Hepatocyte (in vitro differentiated cells): ENCODE measurements at places on chromosomes 2 and 18. TPM values are rescaled to one million over a fixed set of nuclear protein-coding genes. Genes with fewer than 3 reads are reported as not detected.

Gene SERPINB4
- total RNA-seq, result not detected in 2 replicates

Gene GREB1L
- total RNA-seq, result 13.8 and 16.8 TPM in 2 replicates

Gene WDSUB1
- 11.7 and 17.7 TPM in 2 replicates for total RNA-seq

Gene KIF1A
- 16.5 and 28.2 TPM in 2 replicates for total RNA-seq

Gene EIF4E2
- 76.9 and 97.3 TPM in 2 replicates for total RNA-seq

Gene LRRTM4
- 3.5 and 6.5 TPM in 2 replicates for total RNA-seq

Gene MRPS5
- 44.3 and 44.4 TPM in 2 replicates for total RNA-seq

Gene PCARE
- total RNA-seq, result 0.04 and 2.2 TPM in 2 replicates

GRCh38 chr2:148567716-148568115 lies 76.8 kb upstream of the EPC2 start:
- no peak for DNase-seq

- DNase-seq, result peak; percentile 73
These were observed at the start of gene B4GALT6 for GRCh38 chr18:31684279-31685096. Gene B4GALT6 (minus strand): TSS chr18:31684581. CDS start chr18:31684426, 155 bp downstream.

- DNase-seq, result no peak
These were observed 631 bp downstream of the RPL31 start for GRCh38 chr2:101002562-101003277.

DNA sequence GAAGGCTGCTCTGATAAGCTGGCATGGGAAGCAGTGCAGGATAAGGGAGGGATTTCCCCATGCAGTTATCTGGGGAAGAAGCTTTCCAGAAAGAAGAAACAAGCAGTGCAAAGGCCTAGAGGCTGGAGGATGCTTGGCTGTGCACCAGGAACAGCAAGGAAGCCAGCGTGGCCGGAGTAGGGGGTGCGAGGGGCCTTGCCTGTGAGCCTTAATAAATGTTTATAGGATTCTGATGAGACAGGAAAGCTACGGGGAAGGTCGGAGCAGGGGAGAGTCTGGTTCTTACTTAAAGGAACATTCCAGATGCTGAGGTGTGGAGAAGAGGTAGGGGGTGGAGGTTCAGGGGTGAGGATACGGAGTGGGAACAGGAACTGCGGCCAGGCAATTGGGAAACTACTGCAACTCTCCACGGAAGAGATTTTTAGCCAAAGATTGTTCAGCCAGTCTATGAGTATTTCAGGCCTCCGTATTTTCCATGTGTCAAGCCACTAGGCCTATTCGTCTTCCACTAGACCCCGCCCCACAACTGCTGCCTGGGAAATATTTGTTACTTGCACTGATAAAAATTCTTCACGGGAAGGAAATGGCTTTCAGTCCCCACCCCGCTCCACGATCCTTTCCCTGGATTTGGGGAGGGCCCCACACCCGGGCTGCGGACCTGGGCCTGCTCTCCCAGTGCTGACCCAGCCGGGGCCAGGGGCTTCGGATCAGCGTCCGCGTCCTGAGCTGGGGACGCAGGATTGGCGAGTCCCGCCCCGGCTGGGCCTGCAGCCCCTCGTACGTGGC lies 516 bp downstream of the EIF2AK2 start:
- DNase-seq, result peak; percentile 83

DNA sequence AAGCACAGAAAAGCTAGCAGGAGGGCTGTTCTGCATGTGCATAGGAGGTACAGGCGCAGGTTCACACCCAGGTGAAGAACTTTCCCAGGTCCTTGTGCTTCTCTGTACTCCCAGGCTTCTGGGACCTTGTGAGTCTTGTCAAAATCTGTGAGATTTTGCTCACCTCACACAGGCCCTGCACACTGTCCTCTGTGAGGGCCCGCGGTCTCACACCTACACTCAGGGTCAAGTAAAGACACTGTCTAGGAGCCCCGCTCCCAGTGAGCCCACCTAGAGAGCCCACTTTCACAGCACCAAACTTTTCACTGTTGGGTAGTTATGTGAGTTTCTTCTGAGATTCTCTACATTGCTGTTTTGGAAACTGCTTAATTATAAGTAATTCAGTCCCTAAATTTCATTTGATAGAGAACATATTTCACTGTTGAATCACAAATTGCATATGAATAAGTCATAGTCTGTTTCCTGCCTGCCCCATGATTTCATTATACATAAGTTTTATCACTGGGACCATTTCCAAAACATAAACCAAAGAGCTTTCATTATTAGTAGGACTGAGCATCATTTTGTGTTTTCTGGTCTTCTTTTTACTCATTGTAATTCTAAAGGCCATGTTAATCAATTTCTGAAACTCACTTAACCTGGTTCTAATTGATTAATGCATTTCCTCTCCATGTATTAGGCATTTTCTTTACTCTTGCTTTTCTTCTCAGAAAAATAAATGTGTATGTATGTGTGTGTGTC lies 234.2 kb upstream of the SPOPL start:
- DNase-seq, result no peak

- no peak for DNase-seq
These were observed 90.4 kb downstream of the MBD2 start for GRCh38 chr18:54134053-54134452.

- no peak for DNase-seq
These were observed 38.4 kb upstream of the CELF4 start for GRCh38 chr18:37604032-37604431.

DNA sequence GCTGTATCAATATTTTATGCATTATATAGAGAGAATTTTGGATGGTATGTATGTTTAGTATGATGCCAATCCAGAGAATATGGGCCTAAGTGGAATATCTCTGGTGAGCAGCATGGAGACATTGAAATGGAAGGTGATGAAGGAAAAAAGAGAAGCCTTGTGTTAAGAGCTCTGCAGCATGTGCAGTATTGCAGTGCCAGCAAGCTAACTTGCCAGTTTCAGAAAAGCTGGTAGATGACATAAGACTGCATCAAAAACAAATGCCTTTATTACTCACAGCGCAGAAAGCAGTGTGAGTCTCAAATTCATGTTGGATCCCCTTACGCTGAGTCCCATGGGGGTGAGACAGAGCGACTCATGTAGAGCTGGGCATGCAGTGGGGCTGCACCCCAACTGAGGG lies 280.2 kb downstream of the CTNNA2 start:
- no peak for DNase-seq

DNA sequence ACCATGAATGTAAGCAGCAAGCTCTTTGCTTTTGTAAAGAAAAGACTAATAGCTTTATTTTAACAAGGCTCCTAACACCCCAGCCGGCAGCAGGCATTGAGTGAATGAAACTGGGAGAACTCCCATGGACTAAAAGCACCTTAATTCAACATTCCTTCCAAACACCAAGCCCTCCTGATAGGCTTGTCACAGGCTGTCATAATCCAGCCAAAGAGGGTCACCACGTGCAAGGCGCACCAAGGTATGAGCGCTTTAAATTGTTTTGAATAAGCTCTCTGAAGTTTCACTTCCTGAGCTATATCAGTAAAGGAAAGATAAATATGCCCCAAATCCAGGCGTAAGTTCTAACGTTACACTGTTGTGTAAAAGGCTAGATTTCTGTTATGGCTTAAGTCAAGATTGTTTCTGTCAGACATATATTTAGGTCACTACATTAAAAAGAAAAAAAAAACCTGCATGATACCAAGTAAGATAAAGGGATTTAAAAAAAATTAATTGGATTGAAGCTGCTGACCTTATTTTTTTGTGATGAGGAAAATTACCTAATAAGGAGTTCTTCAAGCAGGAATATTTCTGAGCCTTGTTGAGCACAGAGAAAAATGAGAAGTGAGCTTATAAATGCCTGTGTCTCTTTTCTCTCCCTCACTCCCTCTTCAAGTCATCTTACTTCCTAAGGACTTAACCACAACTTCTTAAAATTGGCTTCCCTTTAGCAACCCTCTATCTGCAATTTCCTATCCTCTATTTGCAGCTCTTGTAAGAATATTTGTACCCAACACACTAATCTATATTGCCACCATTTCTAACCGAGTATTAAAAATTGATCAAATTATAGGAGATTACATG lies 136.1 kb upstream of the NRP2 start:
- no peak for DNase-seq
